ENCODE measurements at places on chromosomes 6 and 20.

GRCh38 chr6:2782356-2782708 is 17.1 kb downstream of the WRNIP1 start:
- no peak for DNase-seq

- no peak for DNase-seq
These were observed 130.8 kb upstream of the PTPRT start for GRCh38 chr20:43320536-43320935.

GRCh38 chr20:49388744-49389143 is 93.7 kb downstream of the KCNB1 start:
- DNase-seq = no peak

GRCh38 chr20:58500256-58500655 is 14.9 kb downstream of the APCDD1L start:
- DNase-seq = no peak

DNA sequence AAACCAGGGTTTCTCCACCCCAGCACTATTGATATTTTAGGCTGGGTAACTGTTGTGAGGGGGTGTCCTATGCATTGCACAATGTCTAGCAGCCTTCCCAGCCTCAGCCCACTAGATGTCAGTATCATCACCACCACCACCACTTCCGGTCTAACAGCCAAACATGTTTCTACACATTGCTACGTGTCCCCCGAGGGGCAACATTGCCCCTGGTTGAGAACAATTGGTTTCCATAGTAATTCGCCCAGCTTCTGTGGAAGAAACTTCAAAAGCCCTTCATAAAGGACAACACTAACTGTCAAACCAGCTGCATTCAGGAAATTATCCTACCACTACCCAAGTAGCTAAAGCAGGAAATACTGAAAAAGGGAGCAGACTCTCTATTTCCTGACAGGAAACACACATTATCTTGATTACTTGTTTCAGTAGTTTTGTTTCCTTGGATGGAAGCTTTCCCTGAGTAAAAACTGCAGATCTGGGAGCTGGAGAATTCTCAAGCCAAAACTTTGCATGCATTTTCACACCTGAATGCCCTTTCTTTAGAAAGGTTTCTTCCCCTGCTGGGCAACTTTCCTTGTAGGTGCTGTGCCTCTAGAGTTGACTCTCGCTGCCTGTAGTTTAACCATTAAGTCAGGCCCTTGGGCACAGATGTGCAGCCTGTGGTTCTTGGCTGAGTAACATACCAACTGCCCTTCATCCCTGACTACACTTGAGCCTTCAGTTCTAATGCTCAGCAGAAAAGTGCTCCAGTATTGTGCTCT is 23.6 kb downstream of the PKHD1 start:
- peak; percentile 16 for DNase-seq

DNA sequence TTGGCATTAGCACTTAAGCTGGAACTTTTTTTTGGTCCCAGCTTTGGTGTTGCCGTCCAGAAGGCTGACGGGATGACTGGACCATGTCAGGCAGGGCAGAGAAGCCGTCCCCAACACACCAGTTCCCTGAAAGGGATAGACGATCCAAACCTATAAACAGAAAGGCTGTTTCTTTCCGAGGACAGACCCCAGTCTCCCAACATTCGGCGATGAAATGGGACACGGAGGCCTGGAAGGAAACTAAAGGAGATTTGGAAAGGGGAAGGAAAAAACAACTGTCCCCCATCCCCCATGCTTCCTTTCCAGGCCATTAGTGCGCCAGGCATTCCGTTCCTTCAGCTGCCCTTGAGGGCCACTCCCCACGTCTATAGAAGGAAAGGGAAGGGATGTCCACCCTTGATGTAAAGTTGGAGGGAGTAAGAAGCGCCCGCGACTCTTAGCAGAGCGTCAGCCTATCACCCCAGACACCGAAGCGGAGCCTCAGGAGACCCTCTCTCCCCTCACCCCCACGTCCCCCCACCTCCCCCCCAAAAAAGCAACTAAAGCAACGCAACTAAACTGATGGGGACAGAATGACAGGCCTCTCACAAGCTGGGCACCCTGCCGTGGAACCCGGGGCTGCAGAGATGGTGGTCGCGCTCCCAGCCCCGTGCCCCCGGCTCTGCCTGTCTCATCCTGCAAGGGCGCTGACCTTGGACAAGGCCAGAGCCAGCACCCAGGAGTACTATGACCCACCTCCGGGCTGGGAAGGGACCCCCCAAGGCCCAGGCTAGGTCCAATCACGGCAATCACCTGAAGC is 638 bp downstream of the BLCAP start:
- no peak for DNase-seq

- no peak for DNase-seq
These were observed 139.3 kb downstream of the PDSS2 start for GRCh38 chr6:107319906-107320530.

DNA sequence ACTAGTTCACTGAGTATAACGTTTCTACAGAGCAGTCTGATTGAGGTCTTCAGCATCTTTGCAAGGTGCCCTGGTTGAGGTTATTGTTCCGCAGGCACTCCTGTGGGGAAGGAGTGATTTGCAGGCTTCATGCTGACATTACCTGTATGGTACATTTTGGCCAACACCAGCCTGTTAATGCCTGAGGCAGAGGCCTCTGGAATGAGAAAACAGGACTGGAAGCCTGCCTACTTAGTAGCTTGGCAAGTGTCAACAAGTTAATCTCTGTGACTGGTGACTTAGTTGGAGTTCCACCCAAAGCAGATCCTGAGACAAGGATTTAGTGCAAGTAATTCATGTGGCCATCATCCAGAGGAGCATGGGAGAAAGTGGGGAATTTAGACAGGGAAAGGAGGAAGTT is 24.6 kb downstream of the MAS1 start:
- DNase-seq = no peak

DNA sequence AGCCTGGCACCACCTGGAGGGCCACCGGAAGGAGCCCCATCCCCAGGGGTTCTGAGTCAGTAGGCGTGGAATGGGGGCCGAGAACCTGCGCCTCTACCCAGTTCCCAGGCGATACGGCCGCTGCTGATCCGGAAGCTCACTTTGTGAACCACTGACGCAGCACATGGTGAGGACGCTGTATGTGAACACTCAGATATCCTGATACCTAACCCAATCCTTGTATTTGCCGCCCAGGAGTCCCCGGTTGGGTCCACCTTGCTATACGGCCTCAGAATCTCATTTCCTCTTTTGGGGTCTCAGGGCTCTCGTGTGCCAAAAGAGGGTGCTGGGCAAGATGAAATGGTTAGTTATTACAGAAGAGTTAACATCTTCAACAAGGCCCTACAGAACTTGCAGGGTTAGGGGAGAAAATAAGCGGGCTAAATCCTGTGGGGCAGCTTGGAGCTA is 604 bp upstream of the RAB5IF start:
- peak; percentile 39 for DNase-seq

DNA sequence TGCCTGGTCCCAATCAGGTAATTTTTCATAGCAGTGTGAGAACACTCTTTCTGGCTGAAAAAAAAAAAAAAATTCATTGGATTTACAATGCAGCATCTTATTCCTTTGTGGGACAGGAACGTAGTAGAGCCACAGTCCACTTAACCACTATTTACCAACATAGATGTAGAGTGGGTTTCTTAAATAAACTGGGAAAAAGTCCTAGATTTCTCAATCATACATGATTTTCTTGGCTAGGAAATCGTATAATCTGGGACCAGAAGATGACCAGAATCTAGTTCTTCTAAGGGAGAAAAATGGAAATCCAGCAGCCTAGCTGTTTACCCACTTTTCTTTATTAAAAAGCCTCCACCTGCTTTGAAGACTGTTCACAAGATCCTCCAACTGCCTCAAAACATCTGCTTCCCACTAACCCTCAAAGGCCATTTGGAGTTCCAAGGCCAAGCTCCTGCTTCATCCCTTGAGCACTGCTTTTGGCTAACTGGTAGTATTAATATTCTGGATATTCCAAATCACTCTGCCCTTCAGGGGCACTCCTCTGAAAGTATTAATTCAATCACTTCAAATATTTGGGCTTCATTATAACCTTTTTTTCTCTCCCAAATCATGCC is 70.4 kb downstream of the FYN start:
- no peak for DNase-seq

GRCh38 chr6:113626475-113626874 is 230.7 kb upstream of the MARCKS start:
- DNase-seq = no peak

DNA sequence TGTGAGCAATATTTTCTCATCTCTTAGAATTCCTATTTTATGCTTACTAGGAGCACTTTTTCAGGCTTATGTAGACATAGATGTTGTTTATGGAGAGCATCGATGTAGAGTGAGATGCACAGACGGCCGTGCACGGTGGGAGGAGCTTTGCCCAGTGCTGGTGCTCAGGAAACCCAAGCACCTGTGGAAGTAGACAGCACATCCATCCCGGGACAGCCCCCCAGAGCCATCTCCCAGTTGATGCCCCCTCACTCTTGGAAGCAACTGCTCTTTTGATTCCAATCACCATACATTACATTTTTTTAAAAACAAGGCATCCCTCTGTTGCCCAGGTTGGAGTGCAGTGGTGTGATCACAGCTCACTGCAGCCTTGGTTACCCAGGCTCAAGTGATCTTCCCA is 143.7 kb downstream of the SMOC2 start:
- DNase-seq = no peak

- no peak for DNase-seq
These were observed 42.8 kb downstream of the MAP3K7 start for GRCh38 chr6:90544081-90544480.
